ENCODE measurements at places on chromosomes 12 and 14.

DNA sequence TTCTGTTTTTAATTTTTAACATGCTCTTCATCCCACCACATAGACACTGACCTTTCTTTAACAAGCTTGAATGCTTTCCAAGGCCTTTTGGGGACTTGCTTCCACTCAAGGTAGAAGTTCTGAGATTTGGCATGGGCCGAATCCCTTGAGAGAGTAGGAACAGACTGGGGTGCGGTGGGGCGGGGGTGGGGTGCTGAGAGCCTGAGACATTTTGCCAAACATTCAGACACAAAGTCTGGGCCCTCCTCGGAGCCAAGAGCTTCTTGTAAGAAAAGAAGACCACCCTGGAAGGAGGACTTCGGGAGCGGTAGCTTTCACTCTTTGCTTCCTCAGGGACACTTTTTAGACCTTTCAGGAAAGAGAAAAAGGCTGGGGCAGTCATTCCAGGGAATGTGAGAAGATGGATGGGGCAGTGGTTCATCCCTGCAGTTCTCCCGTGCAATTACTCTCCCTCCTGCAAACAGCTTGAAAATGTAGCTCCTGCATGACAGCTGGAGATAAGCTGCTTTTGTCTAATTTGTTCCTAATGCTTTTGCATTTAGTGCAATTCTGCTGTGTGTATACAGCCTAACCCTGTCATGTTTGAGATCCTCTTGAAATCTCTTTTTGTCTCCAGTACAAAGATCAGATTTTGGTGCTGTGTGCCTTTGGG, 16.3 kb upstream of the MYO1H start:
- DNase-seq = no peak

DNA sequence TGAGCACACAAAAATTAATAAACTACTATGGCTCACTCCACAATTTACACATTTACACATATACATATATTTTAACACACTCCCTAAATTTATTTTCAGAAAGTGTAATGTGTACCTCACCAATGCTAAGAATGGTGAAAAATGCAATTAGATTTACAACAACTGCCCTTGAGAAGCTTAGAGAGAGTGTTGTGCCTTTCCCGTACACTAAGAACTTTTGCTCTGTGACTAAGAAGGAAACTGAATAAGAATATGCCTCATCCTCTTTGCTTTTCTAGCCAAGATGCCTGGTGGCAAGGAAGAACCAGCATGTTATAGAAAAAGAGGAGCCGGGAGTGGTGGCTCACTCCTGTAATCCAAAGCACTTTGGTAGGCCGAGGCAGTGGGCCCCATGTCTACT, 62.3 kb downstream of the SINHCAF start:
- no peak for DNase-seq

DNA sequence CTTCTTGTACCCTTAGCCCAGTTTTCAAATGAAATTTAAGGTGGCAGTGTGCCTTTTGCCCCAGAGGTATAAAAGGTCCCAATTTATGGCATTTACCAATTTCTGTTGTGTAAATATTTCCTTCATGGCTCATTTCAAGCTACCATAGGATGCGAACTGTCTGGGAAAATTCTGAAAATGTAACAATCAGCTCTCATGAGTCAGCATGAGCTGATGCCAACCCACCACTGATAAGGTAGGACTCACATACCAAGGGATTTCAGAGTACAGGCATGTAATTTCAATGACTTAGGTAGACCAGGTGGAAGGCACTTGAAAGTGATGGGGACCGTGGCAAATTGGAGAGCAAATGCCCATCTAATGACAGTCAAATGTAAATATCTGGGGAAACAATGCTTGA, 169.5 kb downstream of the TTC8 start:
- DNase-seq = no peak

- DNase-seq = no peak
These were observed 152.1 kb downstream of the ITPR2 start for GRCh38 chr12:26680727-26681455.

- DNase-seq = no peak
These were observed 57.1 kb downstream of the ZDHHC17 start for GRCh38 chr12:76820888-76821482.
